Lower leg skin (tissue), 4 donors: ENCODE measurements at places on chromosomes 5 and 9. TPM values are rescaled to one million over a fixed set of nuclear protein-coding genes. Genes with fewer than 3 reads are reported as not detected.

DNA sequence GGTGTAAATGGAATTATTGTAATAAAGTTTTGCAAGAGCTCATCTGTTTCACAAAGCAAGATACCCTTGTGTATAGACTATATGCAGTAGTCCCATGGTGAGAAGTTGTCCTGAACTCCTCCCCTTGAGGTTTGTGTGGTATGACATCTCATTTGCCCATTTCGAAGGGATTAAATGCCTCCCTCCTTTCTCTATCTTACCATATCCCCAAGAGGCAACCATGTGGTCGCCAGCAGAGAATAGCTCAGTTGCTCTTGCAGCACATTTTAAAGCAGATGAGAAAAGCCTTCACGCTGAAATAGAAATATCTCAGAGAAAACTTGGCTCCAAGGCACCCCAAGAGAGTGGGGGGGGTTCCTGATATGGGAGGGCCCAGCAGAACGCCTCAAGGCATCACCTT is 4.6 kb downstream of the SEMA6A start:
- DNase-seq = no peak

- DNase-seq = peak; percentile 94
Measured at GRCh38 chr5:180330810-180331646, 22.1 kb downstream of the GFPT2 start.

DNA sequence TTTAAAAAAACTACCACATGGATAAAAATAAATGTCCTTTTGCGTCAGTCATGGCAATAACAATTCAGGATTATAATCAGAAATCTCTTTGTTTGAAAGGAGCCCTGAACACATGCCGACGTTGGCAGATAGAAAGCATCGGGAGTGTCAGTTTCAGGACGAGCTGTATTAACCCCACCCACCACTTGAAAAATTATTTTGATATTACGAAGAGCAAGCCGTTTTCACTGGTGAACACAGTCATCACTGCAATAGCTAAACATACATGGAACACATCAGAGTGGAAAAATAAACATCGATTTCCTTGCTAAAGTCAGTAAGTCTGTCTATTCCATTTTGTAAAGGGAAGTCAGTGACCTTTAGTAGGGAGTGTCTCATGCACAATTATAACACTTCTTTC is 266.4 kb upstream of the FBXL7 start:
- DNase-seq = no peak

- DNase-seq = no peak
Measured at GRCh38 chr9:76758476-76758875, 5.8 kb upstream of the PCA3 start.

- no peak for DNase-seq
Measured at GRCh38 chr9:91572811-91573210, 149.2 kb upstream of the NFIL3 start.

DNA sequence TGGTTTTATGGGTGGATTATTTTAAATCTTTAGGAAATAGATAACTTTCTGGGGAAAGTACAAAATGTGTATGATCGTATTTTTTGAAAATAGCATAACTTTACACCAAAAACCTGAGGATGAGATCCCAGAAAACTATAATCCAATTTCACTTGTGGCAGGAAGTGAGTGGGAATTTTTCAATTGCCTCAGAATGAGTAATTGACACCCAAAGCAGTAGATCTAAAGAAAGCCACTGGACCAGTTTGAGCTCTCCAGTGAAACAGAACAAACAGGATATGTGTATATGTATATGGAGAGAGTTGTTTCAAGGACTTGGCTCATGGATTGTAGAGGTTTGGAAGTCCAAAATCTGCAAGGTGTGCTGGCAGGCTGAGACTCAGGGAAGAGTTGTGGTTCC is 109.2 kb upstream of the SHB start:
- DNase-seq = no peak

DNA sequence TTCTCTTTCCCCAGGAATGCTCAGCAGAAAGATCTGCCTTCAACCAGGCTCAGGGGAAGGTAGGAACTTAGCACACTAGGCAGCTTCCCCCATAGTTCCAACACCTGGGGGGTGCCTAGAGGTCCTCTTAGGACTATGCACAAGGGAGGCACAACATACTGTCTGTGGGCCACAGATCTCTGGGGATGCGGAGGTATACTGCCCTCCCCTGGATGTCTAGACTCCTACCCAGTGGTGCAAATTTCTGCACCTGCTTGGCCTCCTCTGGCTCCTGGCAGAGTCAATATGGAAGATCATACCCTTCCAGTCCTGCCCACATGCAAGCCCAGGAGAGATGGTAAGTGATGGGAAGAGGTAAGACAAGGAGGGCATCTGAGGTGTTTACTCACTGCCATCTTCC is 247.5 kb upstream of the DAPK1 start:
- no peak for DNase-seq

DNA sequence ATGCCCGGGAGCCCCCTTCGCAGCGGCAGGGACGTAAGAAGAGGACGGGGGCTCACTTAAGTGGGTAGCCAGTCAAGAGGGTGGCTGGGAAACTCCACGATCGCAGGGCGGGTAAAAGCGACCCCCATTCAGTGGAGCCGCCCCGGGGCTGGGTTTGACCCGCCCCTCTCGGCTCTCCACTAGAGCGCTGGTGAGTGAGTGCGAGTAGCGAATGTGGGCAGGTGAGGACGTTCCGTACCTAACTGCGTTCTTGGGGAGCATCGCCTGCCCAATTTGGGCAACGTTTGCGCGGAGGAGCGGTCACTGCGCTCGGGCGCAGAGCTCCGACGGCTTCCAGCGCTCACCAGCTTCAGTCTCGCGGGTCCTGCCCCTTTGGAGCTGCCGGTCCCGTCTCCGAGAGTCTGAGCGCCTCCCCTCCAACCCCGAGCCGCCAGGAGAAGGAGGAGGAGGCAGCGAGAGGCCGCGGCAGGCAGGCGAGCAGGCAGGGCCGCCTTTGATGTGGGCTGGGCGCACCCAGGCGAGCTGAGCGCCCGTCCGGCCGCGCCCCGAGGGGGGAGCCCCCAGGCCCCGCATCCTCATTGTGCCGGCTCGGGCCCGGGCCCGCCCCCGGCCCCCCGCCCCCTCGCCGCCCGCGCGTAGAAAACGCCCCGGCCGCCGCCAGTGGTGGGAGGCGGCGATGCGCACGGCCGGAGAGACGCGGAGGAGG is at the start of gene FGF18:
Gene FGF18 (plus strand): TSS at position 666 of the 706 bp plus-strand sequence. CDS start 553 bp downstream, outside the sequence.
- no peak for DNase-seq

- DNase-seq = no peak
Measured at GRCh38 chr9:28293369-28294090, 720.2 kb upstream of the C9orf72 start.

DNA sequence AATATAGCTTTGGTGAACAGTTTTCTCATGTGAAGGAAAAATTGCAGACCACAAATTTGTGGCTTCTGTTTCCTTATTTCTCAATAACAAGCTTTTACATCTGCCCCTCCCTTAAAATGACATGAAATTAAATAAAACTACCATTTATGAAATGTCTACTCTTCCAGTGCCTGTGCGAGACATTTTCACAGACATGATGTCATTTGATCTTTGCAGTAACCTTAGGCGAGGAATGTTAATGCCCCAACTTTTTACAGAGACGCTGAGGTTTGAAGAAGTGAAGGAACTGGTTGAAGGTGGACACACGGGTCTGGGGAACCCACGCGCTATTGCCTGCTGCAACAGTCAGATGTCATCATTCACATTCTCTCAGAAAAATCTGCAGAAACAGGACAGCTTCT is 61.5 kb downstream of the OSTF1 start:
- DNase-seq = no peak

DNA sequence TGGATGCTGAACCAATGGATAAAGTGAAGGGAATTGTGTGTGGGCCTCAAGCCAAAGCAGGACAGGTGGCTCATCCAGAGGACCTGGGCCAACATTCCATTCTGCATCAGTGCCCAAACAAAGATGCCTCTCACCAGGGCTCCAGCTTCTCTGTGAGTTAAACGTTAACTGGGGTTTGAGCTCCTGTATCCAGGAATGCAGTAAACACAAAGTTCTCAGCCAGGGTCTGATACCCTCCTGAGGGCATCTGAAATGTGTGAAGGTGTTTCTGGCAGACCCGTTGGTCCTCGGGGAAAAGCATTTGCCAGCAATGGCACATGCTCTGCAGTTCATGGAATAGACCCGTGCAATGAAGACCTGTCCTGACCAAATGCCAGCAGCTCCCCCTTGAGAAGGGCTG is 33.9 kb upstream of the AOPEP start:
- DNase-seq = no peak

DNA sequence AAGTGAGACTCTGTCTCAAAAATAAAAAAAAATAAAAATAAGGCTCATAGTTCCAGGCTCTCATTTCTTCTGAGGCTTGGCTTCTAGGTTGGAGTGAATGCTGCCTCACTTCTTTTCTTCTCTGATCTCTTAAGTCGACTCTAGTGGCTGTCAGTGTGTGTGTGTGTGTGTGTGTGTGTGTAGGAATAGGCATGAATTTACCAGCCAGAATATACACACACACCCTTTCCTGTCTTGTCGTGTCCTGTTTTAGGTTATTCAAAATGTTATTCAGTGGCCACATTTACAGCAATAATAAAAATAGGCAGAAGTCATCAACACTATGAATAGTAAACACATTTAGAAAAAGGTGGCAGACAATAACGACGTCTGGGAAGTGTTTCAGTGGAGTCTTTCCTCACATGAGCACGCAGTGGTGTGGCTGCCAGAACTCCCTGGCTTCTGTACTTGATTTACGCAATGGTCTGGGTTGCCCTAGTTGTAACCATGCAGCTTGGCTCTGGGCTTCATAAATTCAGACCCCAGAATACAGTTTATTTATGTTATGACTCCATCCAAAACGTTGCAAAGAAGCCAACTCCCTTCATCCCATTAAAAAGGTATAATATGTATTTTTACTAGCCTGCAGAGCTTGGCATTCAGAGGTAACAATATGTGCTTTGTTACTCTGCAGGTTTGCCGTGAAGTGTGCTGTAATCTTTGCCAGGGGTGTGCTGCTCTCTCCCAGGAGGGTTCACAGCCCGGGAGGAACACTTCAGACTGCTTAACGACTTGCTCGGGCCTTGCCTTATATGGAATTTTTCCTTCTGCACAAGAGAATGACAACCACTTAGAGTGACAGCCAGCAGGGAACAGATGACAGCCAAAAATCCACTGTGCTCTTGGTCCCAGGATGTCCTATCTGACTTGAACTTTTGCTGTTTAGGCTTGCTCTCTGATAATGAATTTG is 34.4 kb upstream of the PALM2AKAP2 start:
- peak; percentile 61 for DNase-seq

- DNase-seq = no peak
Measured at GRCh38 chr5:52895572-52896413, 93.4 kb upstream of the ITGA2 start.

- DNase-seq = no peak
Measured at GRCh38 chr5:180339583-180340183, 13.5 kb downstream of the GFPT2 start.

GRCh38 chr9:97516111-97516510 is 14.6 kb downstream of the TMOD1 start:
- DNase-seq = no peak

DNA sequence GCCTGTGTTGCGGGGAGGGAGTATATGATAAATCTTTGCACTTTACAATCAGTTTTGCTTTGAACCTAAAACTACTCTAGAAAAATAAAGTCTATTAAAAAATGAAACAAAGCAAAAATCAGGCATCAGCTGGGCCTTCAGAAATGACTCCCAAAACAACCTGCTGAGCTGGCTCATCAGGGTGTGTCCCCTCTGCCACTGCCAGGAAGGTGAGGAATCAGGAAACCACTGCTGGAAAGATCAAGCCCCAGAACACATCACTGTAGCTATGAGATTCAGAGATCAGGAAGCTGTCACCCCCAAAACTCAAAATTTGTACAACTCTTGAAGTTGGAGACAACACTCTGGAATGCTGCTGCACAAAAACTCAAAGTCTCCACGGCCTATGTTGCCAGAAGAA is 40.5 kb upstream of the TBCA start:
- DNase-seq = no peak

DNA sequence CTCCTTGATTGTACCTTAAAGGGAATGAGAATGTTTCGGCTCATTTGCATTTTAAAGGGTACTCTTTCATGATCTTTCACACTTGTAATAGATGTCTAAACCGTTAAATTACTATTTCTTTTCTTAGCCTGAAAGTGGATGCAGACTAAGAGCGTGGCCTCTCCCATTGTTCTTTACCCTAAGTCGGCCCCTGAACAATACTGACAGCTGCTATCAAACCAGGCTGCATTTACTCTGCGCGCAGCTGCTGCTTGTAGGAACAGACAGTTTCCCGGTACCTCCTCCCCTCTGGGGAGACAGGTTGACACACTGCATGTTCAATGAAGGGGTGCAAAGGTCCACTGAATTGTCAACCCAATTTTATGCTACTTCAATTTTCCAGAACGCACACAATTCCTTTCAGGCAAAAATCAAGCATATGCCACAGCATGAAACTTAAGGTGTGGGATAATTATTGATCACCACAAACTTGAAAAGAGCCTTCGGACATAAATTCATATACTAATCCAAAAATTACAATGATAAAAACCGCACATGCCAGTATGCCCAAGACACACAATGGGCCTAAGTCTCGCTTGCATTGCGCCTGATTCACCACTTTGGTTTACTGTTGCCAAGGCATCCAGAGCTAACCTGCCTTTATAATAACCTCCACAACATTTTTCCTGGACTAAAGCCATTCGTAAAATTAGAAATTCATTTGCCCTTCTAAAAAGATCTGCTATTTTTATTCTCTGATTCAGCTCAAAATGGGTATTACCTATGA is 39.7 kb downstream of the TLE1 start:
- DNase-seq = no peak

DNA sequence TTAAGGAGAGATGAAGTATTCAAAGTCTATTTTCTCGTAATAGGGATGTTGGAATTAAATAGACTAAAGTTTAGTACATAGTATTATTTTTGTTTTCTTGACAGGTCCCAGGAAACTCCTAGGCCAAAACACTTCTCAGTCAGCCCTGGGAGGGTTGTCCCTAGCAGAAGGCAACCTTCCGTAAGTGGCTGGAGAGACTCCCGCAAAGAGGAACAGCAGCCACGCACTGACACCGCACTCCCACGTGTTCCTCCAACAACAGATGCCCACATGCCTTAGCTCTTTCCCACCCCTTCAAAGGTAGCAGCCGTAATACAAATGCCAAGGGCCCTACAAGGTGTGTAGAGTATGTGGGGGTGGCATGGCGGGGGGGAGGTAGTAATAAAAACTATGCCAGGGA is 28.4 kb downstream of the PCDHGC5 start:
- peak; percentile 40 for DNase-seq

Gene ENTPD8
- not detected for total RNA-seq

Gene CNTFR
- total RNA-seq = 3.8 TPM

Gene KCNN2
- 1.2 TPM for total RNA-seq

Gene GLDC
- total RNA-seq = not detected

Gene GALNT10
- total RNA-seq = 25.2 TPM

Gene TRIM36
- 1.6 TPM for total RNA-seq

Gene GRHPR
- total RNA-seq = 181 TPM

Gene DDX41
- total RNA-seq = 108 TPM

Gene SLC23A1
- total RNA-seq = 1.5 TPM
